GM12878 (cell line): ENCODE measurements at places on chromosomes 1 and 21. TPM values are rescaled to one million over a fixed set of nuclear protein-coding genes. Genes with fewer than 3 reads are reported as not detected.

DNA sequence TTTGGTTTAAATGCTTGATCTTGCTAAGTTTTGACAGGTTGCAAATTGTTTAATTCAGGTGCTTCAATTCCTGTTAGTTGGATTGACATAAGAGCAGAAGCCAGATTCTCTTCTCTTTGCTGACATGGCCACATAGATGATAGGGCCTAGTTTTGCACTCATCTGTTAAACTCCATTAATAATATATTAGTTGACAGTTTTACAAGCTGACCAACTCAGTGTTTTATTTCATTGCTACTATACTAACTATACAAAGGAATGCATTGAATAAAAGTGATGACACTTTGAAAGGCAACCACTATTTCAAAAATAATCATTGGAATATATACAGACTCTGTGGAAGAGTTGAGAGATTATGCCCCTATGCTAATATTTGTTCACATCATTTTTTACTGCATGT, 255.6 kb upstream of the DPYD start:
- no peak for DNase-seq

Gene TCP10L
- total RNA-seq, result 0.35 TPM in 1 of 2 replicates, not detected in the other

DNA sequence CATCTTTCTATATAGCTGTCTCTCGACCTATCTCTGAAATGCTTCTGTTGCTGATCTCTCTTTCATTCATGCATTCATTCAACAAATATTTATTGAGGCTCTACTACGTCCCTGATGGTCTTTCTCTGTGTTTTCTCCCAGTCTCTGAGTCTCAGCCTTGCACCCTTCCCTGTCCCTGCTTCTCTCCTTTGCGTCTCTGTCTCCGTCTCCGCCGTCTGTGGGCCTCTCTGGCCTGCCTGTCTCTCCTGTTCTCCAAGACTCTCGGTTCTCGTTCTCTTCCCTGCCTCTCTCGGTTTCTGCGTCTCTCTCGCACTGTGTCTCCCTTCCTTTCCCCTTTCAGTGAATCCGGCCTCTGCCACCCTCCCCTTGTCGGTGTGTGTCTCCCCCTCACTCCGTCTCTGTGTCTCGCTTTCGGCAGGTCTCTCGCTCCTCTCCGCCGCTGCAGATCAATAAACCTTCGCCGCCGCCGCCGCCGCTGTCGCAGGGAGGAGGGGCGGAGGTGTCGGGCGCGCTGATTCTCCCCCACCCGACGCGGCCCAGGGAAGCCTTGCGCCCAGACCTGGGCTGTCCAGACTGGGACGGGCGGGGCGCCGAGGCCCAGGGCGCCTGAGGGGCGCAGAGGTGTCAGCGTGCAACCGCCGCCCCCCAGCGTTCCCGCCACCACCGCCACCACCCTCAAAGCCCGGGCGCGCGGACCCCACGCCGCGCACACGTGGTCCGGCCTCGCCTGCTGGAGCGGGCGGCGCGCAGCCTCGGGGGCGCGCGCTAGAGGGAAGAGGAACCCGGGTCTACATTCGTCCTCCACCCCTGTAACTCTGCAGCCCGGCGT, 3.0 kb downstream of the EFNA3 start:
- DNase-seq, result no peak

Gene KDM1A
- 109 and 110 TPM in 2 replicates for total RNA-seq

DNA sequence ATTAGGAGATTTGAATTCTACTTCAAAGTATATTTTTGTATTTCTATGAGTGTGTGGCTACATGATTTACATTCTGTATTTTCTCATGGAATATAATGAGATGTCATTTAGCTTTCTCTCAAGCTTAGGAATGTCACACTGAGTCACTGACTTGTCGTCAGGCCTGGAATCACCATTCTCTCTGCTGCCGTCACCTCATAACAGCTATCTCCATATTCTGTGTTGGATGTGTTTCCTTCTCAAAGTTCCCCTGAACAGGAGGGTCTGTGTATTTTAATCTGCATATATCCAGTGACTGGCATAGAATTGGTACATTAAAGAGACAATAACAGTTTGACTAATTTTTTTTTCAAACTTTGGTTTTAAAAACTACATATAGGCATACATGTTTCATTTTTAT, 35.9 kb downstream of the LYPLAL1 start:
- DNase-seq, result no peak

DNA sequence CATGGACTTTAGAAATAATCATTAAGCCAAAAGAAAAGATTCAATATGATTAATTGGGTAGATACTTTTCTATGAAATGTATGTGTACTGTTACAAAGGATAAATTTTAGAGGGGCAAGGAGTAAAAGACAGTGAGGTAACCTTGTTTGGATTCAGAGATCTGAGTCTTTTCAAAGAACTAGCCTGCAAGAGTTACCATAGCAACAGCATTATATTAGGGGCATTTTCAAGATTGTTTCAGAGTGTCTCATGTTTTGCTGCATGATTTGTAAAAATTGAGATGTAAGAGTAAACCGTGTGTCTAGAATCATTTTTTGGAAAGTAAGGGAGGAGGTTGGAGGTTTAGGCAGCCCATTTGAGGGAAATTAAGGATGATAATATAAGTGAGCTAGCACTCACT, 70.6 kb upstream of the KIAA1614 start:
- no peak for DNase-seq

- no peak for DNase-seq
Measured at GRCh38 chr1:67908250-67908936, 75.1 kb upstream of the GNG12 start.

GRCh38 chr21:41932191-41932575, 21.6 kb downstream of the C2CD2 start:
- DNase-seq, result no peak

Gene CDC20
- total RNA-seq, result 192 and 205 TPM in 2 replicates

GRCh38 chr1:174399211-174399610, 48.6 kb upstream of the GPR52 start:
- DNase-seq, result no peak

DNA sequence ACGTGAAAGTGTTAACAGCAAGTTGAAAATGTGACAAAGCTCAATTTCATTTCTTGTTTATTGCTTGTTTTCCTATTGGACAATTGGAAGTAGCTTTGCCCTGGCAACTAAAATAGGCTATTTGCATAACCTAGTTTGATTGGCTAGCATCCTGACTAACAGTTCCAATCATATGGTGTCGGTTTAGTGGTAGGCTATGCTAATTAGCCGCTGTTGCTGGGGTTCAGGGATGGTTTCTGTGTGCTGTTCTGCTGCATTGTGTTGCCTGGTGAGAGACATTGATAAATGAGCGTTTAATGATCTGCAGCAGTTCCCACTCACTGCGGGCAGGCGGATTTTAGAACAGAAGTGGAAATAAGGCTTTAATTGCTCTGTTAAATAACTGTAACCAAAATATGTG, 68.5 kb downstream of the DYRK1A start:
- DNase-seq, result no peak

Gene TACSTD2
- 5.1 and 6.7 TPM in 2 replicates for total RNA-seq

Gene ARMH1
- total RNA-seq, result 15.9 and 18.1 TPM in 2 replicates

GRCh38 chr1:158080066-158080465, 86.6 kb downstream of the KIRREL1 start:
- no peak for DNase-seq

Gene C1orf216
- 14.7 and 15.7 TPM in 2 replicates for total RNA-seq

GRCh38 chr1:59163268-59164092, 133.4 kb upstream of the FGGY start:
- DNase-seq, result no peak

DNA sequence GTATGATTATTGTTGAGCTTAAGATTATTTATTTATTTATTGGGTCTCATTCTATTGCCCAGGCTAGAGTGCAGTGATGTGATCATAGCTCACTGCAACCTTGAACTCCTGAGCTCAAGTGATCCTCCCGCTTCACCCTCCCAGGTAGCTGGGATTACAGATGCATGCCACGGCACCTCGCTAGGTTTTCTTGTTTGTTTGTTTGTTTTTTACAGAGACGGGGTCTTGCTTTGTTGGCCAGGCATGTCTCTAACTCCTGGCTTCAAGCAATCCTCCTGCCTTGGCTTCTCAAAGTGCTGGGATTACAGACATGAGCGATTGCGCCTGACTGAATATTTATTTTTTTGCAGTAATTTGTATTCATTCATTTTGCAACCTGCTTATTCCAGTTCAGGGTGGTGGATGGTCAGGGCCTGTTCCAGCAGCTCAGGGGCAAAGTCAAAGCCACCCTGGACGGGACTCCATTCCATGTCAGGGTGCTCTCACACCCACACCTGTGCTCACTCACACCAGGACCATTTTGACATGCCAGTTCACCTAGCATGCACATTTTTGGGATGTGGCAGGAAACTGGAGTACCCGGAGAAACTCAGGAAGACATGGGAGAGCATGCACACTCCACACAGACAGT, 29.6 kb upstream of the RASAL2 start:
- no peak for DNase-seq

Gene ASH1L
- total RNA-seq, result 23.9 and 24.5 TPM in 2 replicates

GRCh38 chr21:31265366-31266013, 78.6 kb downstream of the TIAM1 start:
- DNase-seq, result no peak

Gene KCNA2
- 0.08 and 0.38 TPM in 2 replicates for total RNA-seq

GRCh38 chr1:96028071-96028470, 693.5 kb upstream of the PTBP2 start:
- DNase-seq, result no peak

- DNase-seq, result no peak
Measured at GRCh38 chr1:31182352-31182751, 57.3 kb downstream of the NKAIN1 start.

- DNase-seq, result no peak
Measured at GRCh38 chr1:97373000-97373399, 547.8 kb downstream of the DPYD start.

- DNase-seq, result no peak
Measured at GRCh38 chr1:69082312-69082711, 485.4 kb upstream of the LRRC7 start.

- DNase-seq, result no peak
Measured at GRCh38 chr1:30911059-30911954, 2.7 kb upstream of the SDC3 start.

DNA sequence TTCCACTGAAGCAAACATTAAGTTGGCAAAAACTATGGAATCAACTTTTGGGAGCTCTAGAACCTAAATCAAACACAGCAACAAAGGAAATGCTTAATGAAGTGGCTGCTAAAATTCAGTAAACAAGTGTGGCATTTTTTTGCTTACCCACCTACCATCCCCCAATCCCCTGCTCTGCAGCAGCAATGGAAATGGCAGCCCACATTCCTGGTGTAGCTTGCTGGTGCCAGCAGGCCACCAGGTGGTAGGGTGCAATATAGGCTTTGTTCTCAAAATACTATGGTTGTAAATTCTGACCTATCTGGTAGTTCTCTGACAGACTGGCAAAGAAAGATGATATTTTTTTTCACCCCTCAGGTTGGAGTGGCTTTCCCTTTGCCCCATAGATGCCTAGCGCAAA, 42.8 kb downstream of the SHCBP1L start:
- no peak for DNase-seq

Gene ELAVL4
- total RNA-seq, result not detected in 2 replicates

- no peak for DNase-seq
Measured at GRCh38 chr1:77540501-77541161, 141.8 kb downstream of the ZZZ3 start.

DNA sequence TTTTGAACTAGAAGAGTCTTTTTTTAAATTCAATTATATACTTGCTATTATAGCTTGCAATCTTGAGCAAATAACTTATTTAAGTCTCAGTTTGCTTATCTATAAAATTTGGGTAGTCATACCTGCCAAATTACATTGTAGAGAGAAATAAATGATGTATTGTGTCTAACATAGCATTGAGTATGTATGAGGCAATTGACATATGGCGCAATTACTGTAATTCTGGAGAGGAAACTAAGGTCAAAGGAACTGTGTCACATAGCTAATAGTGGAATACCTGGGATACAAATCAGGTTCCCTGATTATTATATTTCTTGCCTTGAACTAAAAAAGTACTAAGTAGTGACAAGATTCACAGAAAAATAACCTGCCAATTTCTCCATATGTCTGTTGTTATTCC, 302.5 kb downstream of the PDE4B start:
- DNase-seq, result no peak

GRCh38 chr21:34867785-34868184, 181.3 kb downstream of the RUNX1 start:
- DNase-seq, result no peak

Gene DCAF6
- 26.2 and 27.8 TPM in 2 replicates for total RNA-seq

DNA sequence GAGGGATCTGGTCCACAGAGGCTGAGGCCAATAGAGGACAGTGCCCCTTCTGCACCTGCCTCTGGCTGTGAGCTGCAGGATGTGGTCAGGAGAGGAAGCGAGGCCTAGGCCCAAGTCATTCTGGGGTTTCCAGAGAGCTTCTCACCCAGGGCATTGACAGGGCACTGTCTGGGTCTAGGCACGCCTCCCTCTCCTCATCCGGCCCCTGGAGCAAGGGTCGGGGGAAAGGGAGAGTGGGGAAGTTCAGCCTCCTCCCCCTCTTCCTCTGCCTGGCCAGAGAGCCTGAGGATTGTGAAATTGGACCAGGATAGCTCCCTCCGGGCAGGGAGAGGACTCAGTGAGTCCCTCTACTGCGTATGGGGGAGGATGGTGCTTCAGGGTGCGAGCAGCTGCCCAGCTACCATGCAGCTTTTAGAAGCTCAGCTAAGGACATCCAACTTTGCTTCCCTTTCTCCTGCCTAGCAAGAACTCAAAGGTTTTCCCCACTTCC, 6.3 kb upstream of the INAVA start:
- peak; percentile 85 for DNase-seq

GRCh38 chr1:209073879-209074278, 509.6 kb upstream of the CAMK1G start:
- DNase-seq, result no peak

DNA sequence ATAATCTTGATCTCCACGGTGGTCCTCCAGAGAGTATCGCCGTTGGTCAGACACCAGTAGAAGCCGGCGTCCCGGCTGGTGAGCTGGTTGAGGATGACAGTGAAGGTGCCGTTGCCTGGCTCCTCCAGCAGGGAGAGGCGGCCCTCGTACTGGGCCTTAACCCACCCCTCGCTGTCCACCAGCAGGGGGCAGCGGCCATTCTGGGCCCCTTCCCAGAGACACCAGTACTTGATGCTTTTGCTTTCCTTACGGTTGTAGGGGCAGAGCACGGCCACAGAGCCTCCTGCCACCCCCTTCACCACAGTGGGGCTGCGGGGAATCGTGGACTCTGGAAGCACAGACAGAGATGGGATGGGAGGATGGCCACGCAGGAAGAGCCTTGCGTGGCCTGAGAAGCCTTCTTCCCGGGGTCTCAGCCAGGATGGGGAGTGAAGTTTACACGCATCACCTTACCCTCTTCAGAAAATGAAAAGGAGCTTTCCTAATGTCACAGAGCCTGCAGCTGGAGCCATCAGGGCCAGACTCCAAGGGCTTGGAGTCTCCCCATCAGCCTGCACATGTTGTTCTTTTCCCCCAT, 10.7 kb downstream of the PIGR start:
- DNase-seq, result no peak

- DNase-seq, result no peak
Measured at GRCh38 chr1:206538086-206538770, 30.9 kb downstream of the RASSF5 start.

DNA sequence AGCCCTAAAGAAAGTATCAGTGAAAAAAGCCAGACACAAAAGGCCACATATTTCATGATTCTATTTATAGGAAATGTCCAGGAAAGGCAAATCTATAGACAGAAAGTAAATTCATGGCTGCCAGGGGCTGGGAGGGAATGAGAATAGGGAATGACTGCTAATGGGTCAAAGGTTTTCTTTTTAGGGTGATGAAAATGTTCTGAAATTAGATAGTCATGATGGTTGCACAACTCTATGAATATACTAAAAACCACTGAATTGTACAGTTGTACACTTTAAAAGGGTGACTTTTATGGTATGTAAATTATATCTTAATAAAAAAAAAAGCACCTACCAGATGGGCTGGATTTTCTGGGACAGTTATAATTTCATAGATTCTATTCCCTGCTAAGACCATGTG, 114.8 kb downstream of the CNIH3 start:
- no peak for DNase-seq

- DNase-seq, result no peak
Measured at GRCh38 chr1:118042501-118042900, 113.0 kb downstream of the WDR3 start.
